ENCODE measurements at places on chromosomes 16 and 17.
A peak's percentile ranks its signal among the peaks of the same experiment; 100 is the strongest.

GRCh38 chr17:58452738-58453137, 35.4 kb upstream of the RNF43 start:
- DNase-seq, result no peak

DNA sequence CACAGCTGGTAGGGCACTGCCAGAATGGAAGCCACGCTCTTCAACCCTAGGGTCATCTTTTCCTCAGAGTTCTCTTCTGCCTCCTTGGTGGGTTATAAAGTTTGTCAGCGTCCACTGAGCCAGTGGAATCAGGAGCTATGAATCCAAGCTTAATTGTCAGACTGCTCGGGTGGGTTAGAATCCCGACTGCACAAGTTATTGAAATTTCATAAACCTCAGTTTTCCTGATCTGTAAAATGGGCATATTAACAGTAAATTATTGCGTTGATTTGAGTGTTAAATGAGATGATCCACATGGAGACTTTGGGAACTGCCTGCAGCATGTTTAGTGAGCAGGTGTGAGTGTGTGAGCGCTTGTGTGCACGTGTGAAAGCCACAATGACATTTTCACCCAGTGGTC, 400.5 kb upstream of the CDH11 start:
- no peak for DNase-seq

DNA sequence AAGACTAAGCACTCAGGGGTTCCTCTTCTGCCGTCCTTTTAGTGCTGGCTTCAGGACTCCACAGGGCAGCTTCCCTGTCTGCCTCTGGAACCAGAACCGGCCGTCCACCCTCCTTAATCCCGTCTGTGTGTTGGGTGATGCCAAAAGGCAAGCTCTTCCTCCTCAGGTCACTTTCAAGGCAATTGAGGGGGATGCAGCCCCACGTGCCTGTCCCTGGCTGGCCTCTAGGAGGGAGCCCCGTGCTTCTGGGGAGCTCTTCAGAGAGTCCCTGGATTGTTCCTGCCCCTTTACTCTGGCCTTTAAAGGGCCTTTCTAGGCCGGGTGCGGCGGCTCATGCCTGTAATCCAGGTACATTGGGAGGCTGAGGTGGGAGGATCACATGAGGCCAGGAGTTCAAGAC, 77.1 kb downstream of the CRISPLD2 start:
- no peak for DNase-seq

- DNase-seq, result peak; percentile 90
Measured at GRCh38 chr17:75501378-75502071, 13.8 kb downstream of the CASKIN2 start.

- DNase-seq, result no peak
Measured at GRCh38 chr17:73371285-73371684, 59.5 kb upstream of the CDC42EP4 start.

- DNase-seq, result no peak
Measured at GRCh38 chr17:77231076-77231871, 90.5 kb downstream of the SEC14L1 start.

DNA sequence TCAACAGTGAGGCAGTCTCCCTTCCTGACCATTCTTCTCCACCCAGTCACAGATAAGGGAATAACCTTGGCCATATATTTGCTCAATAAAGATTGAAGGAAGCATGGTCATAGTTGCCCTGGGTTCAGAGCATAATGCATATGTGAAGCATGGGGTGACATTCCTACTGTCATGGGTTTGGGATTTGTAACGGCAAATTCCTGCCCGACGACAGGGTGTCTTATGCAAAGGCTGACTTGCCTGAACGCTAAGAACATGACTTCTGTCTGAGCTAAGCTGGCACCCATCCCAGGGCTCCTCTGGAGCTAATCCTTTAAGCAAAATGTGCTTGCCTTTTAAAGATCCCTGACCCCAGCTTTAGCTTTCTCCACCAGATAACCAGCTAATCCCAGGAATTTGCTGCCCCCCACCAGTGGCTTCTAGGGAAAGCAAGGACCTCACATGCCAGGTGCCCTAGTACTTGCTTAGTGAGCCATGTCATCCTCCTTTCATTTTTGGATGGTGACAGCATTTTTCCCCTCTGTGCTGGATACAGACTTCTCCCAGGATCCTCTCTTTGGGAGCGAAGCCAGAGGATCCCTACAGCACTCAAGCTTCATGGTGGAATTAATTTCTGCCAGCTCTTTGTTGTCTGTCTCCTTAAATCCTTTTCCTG, 11.7 kb downstream of the SLC7A6OS start:
- DNase-seq, result peak; percentile 47

DNA sequence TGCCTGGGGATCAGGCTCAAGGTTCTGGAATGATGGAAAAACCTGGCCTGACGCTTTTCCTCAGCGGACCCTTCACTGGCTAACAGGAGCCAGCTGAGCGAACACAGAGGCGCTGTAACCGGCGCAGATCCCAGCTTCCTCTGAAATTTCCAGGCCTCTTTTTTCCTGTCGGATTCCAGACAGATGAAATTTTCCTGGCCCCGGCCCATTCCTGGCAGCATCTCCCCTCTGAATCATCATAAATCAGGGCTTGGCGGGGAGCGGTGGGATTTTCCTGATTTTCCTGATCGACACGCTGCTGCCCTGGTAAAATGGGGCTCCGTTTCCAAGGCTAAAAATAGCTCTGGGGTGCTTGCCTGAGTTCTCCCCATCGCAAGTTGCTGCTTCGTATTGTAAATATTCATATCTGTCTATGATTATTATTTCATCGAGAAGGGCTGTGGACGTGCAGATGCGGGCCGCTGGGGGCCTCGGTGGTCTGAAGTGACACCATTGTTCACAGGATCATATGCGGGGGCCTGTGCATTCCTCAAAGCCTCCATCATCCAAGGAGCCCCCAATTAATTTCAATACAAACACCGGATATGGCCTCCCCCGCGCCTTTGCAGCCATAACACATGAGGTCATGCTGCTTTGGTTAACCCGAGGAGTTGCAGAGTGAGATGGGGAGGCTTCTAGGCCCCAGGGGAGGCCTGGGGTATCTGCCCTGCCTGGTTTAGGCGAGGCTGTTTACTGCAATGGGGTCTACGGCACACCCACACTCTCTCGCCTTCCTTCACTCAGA, 45.8 kb upstream of the ETV4 start:
- no peak for DNase-seq
